ENCODE measurements at places on chromosomes 1 and 21.

GRCh38 chr1:56310945-56311344 is 268.4 kb downstream of the PLPP3 start:
- H3K27me3 ChIP-seq, result no peaks in the 10 kb centered on the region
- H3K4me1 ChIP-seq, result no peaks in the 10 kb centered on the region
- no peaks in the 10 kb centered on the region for H3K36me3 ChIP-seq
- DNase-seq, result no peak
- H3K4me3 ChIP-seq, result no peak overlapping the region
- H3K27ac ChIP-seq, result no peak overlapping the region

- no peaks in the 10 kb centered on the region for H3K27me3 ChIP-seq
- no peaks in the 10 kb centered on the region for H3K4me1 ChIP-seq
- no peak overlapping the region for H3K4me3 ChIP-seq
- no peak overlapping the region for H3K27ac ChIP-seq
- no peak for DNase-seq
Measured at GRCh38 chr1:160494620-160495019, 28.4 kb downstream of the SLAMF6 start.

- peaks cover 9% of the 10 kb centered on the region for H3K36me3 ChIP-seq
- no peak overlapping the region for H3K27ac ChIP-seq
- DNase-seq, result no peak
- peaks cover 4% of the 10 kb centered on the region for H3K4me1 ChIP-seq
Measured at GRCh38 chr1:20878799-20879198, 91.7 kb upstream of the HP1BP3 start.

DNA sequence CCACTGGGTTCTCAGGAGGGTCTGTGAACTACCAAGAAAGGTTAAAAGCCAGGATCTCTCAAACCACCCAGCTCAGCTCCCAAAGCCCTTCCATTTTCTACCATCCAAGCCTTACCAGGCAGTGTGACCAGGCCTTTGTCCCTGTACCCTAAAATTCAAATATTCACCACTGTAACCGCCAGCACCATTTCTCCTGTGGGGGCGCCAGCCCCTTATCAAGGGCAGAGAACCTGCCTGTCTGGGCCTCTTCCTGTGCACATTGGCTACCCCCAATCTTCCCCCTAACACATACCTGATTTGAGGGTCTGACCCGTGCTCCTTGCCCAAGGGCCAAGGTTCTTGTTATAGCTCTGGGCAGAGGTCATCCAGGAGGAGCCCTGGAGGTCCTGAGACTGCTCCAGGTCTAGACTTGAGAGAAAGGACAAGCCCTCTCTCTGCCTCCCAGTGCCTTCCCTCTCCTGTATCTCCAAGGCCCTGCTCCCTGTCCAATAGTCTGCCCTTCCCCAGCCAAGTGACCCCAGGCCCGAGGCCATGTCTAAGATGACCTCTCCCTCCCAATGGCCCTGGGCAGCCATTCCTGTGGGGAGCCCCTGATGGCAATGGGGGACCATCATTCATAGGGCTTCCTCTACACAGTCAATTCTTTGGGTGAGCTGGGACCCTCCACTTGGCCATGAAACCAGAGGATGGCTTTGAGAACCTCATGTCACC is 78.5 kb downstream of the FHAD1 start:
- H3K4me3 ChIP-seq, result no peak overlapping the region
- DNase-seq, result no peak
- no peak overlapping the region for H3K27ac ChIP-seq
- no peaks in the 10 kb centered on the region for H3K27me3 ChIP-seq

GRCh38 chr1:173693238-173693637 is 21.5 kb upstream of the KLHL20 start:
- no peak for DNase-seq
- peaks cover 4% of the 10 kb centered on the region for H3K27me3 ChIP-seq
- no peak overlapping the region for H3K27ac ChIP-seq
- H3K4me3 ChIP-seq, result no peak overlapping the region
- peaks cover 2% of the 10 kb centered on the region for H3K4me1 ChIP-seq
- no peaks in the 10 kb centered on the region for H3K36me3 ChIP-seq

- peaks cover 4% of the 10 kb centered on the region for H3K27me3 ChIP-seq
- DNase-seq, result no peak
- H3K27ac ChIP-seq, result no peak overlapping the region
- peaks cover 3% of the 10 kb centered on the region for H3K4me1 ChIP-seq
Measured at GRCh38 chr1:96366516-96366915, 355.1 kb upstream of the PTBP2 start.

DNA sequence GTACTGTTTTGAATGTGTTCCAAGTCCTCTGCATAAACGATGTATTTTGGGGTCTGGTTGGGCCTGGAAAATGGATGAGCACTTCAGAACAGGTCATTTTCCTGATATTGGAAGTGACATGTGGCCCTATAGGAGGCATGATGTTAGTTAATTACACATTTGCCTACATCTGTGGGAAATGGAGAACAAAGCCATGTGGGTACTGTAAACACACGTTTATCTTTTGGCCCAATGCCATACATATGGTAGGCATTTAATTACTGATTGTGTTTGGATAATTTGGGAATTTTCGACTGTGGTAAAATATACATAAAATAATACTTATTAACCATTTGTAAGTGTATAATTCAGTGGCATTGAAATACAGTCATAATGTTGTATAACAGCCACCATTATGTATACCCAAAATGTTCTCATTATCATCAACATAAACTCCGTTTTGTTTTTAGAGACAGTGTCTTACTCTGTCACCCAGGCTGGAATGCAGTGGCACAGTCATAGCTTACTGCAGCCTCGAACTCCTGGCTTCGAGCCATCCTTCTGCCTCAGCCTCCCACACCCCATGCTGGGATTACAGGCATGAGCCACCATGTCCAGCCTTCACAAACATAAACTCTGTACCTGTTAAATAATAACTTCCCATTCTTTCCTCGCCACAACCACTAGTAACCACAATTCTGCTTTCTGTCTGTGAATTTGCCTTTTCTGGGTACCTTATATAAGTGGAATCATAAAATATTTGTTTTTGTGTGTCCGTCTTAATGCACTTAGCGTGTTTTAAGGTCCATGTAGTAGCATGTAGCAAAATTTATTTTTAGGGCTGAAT is 11.9 kb upstream of the RNPEP start:
- no peak overlapping the region for H3K27ac ChIP-seq
- H3K4me1 ChIP-seq, result no peaks in the 10 kb centered on the region
- peaks cover 6% of the 10 kb centered on the region for H3K36me3 ChIP-seq
- H3K27me3 ChIP-seq, result no peaks in the 10 kb centered on the region
- no peak overlapping the region for H3K4me3 ChIP-seq
- DNase-seq, result no peak

GRCh38 chr1:206556047-206556749 is 48.9 kb downstream of the RASSF5 start:
- H3K36me3 ChIP-seq, result no peaks in the 10 kb centered on the region
- H3K27ac ChIP-seq, result no peak overlapping the region
- peaks cover 30% of the 10 kb centered on the region for H3K4me1 ChIP-seq
- H3K27me3 ChIP-seq, result peaks cover 9% of the 10 kb centered on the region

DNA sequence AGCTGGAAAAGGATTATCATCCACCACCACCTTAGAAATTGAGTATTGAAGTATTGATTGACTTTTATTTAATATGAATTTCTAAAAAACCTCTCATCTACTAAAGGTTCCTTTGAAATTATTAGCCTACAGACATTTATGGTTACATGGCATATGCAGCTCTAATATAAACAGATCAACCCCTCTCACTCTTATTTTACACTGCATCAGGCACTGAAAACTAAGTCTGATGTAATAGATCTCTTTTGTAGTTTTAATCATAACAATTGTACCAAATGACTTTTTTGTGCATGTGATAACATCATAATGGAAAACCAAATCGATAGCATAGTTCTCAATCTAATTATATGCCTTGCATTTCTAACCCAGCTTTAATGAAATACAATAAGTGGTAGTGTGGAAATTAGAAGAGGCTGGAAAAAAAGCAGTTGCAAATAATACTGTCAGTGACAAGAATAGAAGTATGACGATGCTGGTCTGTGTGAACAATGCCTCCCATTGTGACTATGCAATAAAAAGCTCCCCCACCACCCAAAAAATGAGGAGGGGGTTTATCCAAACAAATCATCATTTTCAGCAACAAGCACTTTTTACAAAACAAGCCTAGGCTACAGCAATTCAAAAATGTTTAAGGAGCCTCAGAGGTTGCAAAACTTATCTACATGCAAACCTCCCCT is 426.5 kb upstream of the NFIA start:
- H3K4me1 ChIP-seq, result no peaks in the 10 kb centered on the region
- no peaks in the 10 kb centered on the region for H3K27me3 ChIP-seq
- no peak overlapping the region for H3K4me3 ChIP-seq
- DNase-seq, result no peak

GRCh38 chr1:41241354-41241748 is 755 bp downstream of the SCMH1 start:
- DNase-seq, result peak; percentile 55
- H3K27me3 ChIP-seq, result peaks cover 5% of the 10 kb centered on the region
- peaks cover 5% of the 10 kb centered on the region for H3K36me3 ChIP-seq
- H3K4me3 ChIP-seq, result peak overlapping the region; percentile 95
- H3K4me1 ChIP-seq, result peaks cover 35% of the 10 kb centered on the region
- H3K27ac ChIP-seq, result no peak overlapping the region

DNA sequence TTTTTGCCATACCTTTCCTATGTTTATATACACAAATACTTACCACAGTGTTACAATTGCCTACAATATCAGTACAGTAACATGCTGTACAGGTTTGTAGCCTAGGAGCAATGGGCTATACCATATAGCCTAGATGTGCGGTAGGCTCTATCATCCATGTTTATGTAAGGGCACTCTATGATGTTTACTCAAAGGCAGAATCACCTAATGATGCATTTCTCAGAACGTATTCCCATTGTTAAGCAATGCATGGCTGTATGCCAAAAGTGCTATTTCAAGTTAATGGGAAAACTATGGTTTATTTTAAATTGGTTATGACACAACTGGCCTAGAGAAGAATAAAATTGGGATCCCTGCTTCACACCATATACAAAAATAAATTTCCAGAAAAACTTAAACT is 36.9 kb upstream of the DISP1 start:
- no peaks in the 10 kb centered on the region for H3K4me1 ChIP-seq
- no peaks in the 10 kb centered on the region for H3K27me3 ChIP-seq
- H3K27ac ChIP-seq, result no peak overlapping the region
- H3K36me3 ChIP-seq, result no peaks in the 10 kb centered on the region
- no peak for DNase-seq

DNA sequence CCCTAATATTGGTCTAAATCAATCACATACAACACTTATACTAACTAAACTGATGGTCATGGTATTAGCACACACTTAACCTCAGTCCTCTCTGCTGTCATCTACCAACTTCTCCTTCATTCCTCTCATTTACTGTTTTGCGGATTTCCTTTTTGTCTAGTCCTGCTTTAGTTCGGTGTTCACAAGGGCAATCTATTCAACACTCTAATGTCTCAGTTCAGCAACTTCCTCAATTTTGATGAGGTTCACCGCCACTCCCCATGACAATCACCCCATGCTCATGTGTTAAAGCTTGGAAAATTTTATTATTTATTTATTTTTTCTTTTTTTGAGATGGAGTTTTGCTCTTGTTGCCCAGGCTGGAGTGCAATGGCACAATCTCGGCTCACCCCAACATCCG is 301.1 kb downstream of the PTPRC start:
- no peaks in the 10 kb centered on the region for H3K36me3 ChIP-seq
- H3K4me3 ChIP-seq, result no peak overlapping the region
- no peaks in the 10 kb centered on the region for H3K27me3 ChIP-seq
- DNase-seq, result no peak
- no peak overlapping the region for H3K27ac ChIP-seq

- no peak for DNase-seq
- peak within 1 kb of the TSS; percentile 97 for H3K4me3 ChIP-seq
Measured at GRCh38 chr1:1232208-1232795, at the start of gene B3GALT6. B3GALT6 (plus strand) TSS chr1:1232237; CDS start chr1:1232279, 42 bp downstream.

DNA sequence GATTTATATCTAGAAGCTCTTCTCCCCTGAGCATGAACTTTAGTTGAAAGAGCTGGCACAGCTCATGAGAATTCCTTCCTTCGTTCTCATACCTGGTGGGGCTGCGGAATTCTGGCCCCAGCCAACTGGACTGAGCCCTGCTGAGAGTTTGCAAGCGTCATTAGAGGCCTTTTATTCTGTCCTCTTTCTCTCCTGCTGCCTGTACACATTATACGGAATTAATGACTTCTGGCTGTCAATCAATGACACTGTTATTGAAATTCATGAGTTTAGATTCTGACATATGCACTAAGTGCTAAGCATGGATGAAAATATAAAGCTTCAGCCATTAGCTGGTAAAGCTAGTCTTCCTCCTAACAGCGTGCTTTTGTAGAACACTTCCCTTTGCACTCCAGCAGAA is 27.5 kb downstream of the KAZN start:
- no peak overlapping the region for H3K4me3 ChIP-seq
- no peaks in the 10 kb centered on the region for H3K36me3 ChIP-seq
- DNase-seq, result no peak
- H3K4me1 ChIP-seq, result peaks cover 2% of the 10 kb centered on the region
- no peak overlapping the region for H3K27ac ChIP-seq

DNA sequence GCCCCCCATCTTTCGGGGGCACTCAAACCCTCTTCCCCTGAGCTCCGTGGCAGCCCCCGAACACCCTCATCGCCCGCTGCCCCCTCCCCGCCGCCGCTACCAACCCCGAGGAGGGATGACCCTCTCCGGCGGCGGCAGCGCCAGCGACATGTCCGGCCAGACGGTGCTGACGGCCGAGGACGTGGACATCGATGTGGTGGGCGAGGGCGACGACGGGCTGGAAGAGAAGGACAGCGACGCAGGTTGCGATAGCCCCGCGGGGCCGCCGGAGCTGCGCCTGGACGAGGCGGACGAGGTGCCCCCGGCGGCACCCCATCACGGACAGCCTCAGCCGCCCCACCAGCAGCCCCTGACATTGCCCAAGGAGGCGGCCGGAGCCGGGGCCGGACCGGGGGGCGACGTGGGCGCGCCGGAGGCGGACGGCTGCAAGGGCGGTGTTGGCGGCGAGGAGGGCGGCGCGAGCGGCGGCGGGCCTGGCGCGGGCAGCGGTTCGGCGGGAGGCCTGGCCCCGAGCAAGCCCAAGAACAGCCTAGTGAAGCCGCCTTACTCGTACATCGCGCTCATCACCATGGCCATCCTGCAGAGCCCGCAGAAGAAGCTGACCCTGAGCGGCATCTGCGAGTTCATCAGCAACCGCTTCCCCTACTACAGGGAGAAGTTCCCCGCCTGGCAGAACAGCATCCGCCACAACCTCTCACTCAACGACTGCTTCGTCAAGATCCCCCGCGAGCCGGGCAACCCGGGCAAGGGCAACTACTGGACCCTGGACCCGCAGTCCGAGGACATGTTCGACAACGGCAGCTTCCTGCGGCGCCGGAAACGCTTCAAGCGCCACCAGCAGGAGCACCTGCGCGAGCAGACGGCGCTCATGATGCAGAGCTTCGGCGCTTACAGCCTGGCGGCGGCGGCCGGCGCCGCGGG is 837 bp downstream of the FOXD3 start:
- peaks cover 37% of the 10 kb centered on the region for H3K4me1 ChIP-seq
- no peaks in the 10 kb centered on the region for H3K36me3 ChIP-seq
- H3K27me3 ChIP-seq, result peaks cover 46% of the 10 kb centered on the region
- H3K27ac ChIP-seq, result no peak overlapping the region
- peak; percentile 38 for DNase-seq
- no peak overlapping the region for H3K4me3 ChIP-seq

- DNase-seq, result no peak
- H3K36me3 ChIP-seq, result peaks cover 55% of the 10 kb centered on the region
- H3K4me3 ChIP-seq, result peak overlapping the region; percentile 44
- H3K27ac ChIP-seq, result no peak overlapping the region
- peaks cover 46% of the 10 kb centered on the region for H3K4me1 ChIP-seq
Measured at GRCh38 chr1:223731133-223731770, 18.9 kb downstream of the CAPN2 start.

Measured in endothelial cell (in vitro differentiated cells).